Kidney (tissue), 22 donors: ENCODE measurements at places on chromosomes 11 and 22. TPM values are rescaled to one million over a fixed set of nuclear protein-coding genes. Genes with fewer than 3 reads are reported as not detected.

- no peak for DNase-seq
These were observed 95.2 kb downstream of the ABTB2 start for GRCh38 chr11:34262531-34263081.

TMEM86A gene
- total RNA-seq, result 7.4 TPM

DNA sequence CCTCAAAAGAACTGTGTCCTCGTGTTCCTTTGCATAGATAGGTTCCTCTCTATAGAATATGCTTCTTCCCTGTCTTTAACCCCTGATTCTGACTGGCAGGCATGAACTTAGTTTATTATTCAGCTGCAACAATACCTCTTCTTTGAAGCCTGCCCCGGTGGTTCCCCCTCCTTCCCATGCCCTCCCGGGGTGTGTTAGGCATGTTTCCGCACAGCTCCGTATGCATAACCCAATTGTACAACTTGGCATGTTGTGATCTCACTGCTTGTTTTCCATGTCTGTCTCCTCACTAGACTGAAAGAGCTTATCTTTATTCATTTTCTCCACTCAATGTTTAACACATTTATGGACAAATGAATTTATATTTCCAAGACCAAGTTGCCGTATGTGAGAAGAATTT is 72.6 kb downstream of the DEPDC5 start:
- no peak for DNase-seq

DNA sequence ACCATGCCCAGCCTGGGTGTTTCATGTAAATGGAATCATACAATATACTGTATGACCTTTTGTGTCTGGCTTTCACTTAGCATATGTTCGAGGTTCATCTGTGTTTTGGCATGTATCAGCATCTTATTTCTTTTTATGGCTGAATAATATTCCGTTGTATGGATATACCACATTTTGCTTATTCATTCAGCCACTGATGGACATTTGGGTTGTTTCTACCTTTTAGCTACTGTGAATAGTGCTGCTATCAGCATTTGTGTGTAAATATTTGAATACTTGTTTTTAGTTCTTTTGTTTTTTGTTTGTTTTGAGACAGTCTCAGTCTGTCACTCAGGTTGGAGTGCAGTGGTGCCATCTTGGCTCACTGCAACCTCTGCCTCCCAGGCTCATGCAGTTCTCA is 35.7 kb downstream of the KDM2A start:
- DNase-seq, result no peak

GRCh38 chr22:46579751-46580449 is 40.3 kb upstream of the GRAMD4 start:
- peak; percentile 61 for DNase-seq

- no peak for DNase-seq
These were observed 5.5 kb upstream of the IGF2 start for GRCh38 chr11:2144544-2145248.

OR2AG2 gene
- total RNA-seq, result 0.19 TPM

TMPRSS6 gene
- 1.4 TPM for total RNA-seq

- DNase-seq, result peak; percentile 72
These were observed 91.5 kb downstream of the MORC2 start for GRCh38 chr22:30876915-30877553.

ZP1 gene
- total RNA-seq, result not detected

MIOX gene
- 3.5 TPM for total RNA-seq

- DNase-seq, result peak; percentile 75
These were observed 64.9 kb downstream of the ENDOD1 start for GRCh38 chr11:95154514-95154913.

GRCh38 chr11:21403069-21403468 is 733.7 kb downstream of the NELL1 start:
- no peak for DNase-seq

LGR4 gene
- total RNA-seq, result 109 TPM

DNA sequence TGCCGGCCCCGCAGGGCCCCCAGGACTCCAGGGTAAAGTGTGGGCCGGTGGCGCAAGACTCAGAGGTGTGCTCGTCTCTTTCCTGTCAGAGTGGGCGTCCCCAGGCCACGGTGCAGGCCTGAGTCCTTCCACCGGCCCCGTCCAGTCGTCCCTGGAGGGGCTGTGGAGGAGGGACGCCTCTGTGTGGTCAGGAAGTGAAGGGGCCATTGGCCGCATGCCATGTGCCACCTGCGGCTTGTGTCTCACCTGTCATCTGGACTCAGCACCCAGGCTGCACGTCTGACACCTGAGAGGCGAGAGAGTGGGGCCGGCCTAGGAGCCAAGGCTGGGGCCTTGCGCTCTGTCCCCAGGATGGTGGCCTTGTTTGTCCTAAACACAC is 25.2 kb downstream of the MUC6 start:
- DNase-seq, result no peak

OR51F1 gene
- not detected for total RNA-seq

MUC6 gene
- 3.0 TPM for total RNA-seq

- no peak for DNase-seq
These were observed 57.8 kb downstream of the ARHGAP20 start for GRCh38 chr11:110654456-110654855.

DNA sequence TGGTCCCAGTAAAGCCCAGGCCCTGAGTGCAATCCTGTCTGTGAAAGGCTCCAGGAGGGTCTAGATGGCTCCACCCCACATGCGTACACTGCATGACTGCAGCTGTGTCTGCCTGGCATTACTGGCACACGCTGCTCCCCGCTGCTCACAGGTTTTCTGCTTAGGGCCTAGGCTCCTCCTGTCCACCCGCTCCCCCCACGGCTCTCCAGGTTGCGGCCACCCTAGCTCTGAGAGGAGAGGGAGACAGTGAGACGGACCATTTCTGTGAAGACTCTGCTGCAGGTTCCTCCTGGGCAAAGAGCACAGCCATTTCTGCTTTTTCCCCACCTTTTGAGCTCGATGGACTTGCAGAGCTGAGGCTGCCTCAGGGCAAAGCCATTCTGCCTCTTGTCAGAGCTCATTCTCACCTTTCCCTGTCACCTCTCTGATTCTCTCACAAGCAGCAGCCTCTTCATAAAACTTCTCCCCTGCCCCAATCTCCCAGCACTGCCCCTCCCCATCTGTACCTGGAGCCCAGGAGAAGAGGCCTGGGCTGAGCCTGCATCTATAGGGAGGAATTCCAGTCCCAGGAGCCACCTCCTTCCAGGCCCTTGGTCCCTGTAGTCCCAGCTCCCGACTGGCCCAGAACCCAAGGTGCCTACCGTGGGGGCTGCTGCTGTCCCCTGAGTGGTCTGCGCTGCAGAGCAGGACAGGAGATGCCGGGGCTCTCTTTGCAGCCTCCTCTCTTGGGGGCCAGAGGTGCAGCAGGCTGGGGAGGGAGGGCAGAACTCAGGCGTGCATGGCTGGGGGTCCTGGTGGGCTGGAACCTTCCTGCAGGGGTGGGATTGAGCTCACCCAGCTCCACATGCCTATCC is 433.7 kb upstream of the B3GAT1 start:
- no peak for DNase-seq

ALDH3B1 gene
- 42.7 TPM for total RNA-seq

DNA sequence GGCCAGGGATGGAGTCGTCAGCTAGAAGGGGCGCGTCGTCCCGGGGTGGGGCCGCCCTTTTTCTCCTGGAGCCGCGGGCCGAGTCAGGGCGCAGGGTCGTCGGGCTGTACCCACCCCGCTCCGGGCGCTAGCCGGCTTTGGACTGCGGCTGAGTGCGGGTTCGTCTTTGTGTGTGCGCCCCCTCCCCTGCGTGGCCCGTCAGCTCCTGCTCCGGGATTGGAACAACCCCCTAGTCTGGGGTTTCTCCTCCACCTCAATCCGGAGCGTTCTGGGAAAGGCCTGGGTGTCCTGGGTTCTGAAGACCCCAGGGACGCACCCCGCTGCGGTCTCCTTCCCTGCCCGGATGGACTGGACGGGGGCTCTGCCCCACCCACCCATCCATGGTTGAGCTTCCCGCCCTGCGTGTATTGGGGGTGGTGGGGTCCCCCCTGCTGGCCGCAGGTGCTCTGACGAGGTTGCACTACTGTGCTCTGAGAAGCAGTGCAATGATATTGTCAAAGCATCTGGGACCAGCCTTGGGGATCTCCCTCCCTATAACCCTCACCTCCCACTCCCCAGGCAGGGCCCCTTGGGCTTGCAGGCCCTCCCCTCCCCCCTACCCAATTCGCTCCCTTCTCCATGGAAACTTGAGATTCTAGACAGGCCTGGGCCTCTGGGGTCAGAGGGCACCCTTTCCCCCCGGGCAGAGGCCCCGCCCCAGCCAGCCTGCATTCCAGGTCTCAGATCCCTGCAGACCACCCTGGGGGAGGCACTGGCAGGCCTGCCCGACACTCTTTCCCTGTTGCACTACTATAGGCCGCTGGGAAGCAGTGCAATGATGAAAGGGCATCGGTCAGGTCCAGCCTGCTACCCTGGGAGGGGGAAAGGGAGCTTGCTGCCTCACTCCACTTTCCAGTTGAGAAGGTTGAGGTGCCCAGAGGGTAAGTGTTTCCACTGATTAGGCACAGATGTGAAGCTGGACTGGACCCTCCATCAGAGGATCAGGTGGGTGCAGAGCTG is 10.7 kb downstream of the SDF2L1 start:
- DNase-seq, result peak; percentile 88

- no peak for DNase-seq
These were observed 232.7 kb downstream of the CTTN start for GRCh38 chr11:70630816-70631623.

FOXR1 gene
- not detected for total RNA-seq

CHORDC1 gene
- 21.7 TPM for total RNA-seq

- DNase-seq, result no peak
These were observed 265.9 kb upstream of the MPPED2 start for GRCh38 chr11:30852091-30852490.

DNA sequence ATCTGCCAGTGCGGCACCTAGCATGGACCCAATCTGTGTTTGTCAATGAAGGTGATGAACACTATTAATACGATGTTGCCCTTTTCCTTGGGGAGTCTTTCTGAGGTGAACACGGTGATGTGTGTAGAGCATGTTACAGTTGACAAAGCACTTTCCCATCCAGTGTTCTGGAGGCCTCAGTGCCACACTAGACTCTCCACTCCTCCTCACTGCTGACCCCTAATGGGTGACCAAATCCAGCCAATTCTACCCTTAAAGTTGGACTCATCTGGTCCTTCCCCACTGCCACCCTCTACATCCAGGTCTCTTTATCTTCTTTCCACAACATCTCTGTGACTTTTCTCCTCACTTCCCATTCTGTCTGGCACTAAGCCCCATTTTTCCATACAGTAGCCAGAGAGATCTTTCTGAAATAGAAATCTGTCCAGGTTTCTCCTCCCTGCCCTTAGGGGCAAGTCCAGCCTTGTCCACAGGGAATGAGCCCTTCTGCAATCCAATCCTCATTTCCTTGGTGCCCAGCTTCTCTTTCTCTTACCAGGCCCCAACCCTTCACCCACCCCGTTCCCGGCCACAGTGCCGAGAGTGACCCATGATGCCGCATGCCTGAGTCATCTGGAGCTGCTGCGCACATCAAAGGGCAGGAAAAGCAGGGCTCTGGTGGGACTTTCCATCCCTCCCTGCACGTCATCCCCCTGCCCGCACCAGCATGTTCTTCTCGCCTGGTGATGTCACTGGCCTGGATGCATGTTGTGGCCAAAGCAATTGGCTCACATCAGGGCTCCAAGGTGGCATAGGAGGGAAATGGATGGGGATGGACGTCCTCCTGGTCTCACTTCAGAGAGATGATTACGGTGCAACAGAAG is 64.2 kb downstream of the RASSF10 start:
- DNase-seq, result no peak

JHY gene
- 13.6 TPM for total RNA-seq

- no peak for DNase-seq
These were observed 270.7 kb upstream of the MTNR1B start for GRCh38 chr11:92698742-92699141.

DNA sequence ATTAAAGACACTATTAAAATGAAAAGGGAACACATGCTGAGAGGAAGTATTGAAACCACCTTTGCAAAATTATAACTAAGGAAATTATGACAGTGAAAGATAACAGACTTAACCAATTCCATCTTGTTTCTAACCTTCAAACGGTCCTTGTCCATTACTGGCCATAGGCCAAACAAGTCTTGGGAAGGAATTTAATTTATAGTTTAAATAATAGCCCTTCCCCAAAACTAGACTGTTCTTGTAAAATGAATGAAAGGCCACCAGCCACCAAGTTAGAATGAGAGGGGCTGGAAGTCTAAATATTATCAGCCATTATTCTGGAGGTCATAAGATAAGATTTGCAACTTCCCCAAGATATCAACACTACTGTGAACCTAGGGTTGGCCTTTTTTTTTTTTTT is 1.8 kb upstream of the TALDO1 start:
- no peak for DNase-seq

- DNase-seq, result no peak
These were observed 3.1 kb downstream of the CABP4 start for GRCh38 chr11:67458266-67458665.

- no peak for DNase-seq
These were observed 5.5 kb downstream of the HYLS1 start for GRCh38 chr11:125892994-125893393.

BAIAP2L2 gene
- 9.7 TPM for total RNA-seq

DNA sequence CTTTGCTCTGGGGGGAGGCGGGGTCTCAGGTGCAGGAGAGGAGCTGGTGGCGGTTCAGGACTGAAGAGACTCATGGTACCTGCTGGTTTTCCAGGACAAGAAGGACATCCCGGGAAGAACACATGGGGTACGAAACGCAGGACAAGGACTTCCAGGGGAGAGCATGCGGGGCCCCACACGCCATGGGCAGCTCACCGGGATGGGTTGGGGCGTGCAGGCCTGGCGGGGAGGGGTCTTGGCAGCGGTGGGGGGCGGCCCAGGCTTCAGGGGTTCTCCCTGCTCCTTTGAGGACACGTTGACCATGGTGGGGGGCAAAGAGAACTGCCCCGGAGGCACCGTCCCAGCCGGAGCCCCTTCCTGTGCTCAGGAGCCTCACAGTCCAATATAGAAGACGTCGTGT is 673.2 kb downstream of the BRD1 start:
- DNase-seq, result no peak
